ENCODE measurements at places on chromosomes 7 and 10.

DNA sequence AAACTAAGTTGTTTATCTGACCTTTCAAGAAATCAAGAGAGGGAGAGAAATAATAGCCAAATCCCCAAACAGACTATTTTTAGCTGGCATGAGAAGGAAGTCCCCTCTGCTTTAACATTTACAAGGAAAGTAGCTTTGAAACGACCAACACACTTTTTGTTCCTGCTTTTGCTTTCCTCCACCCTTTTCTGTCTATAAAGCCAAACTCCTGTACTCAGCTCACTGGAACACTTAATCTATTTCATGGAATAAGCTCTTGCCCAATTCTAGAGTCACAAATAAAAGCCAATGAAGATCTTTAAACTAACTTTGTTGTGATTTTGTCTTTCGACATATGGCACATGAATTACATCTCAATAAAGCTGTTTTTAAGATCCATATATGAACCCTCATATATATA lies 86.8 kb upstream of the CCDC71L start:
- DNase-seq: no peak

- no peak for DNase-seq
Observed at GRCh38 chr7:107122486-107122911, 46.3 kb upstream of the HBP1 start.

DNA sequence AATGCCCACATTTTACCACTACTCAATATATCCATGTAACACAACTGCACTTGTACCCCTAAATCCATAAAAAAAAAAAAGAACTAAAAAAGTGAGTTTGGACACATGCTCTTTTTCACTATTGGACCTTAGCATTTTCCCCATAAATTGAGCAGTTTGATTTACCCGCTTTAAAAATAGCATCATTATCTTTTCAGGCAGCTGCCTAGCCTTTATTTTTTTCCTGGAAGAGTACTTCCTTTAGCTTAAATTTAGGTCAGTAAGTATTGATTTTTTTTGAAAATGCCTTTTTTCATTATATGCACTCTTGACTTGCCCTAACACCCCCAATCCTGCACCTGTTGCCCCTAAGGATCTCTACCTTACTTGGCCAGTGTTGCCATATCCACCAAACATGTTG lies 5.3 kb upstream of the NT5C3A start:
- no peak for DNase-seq

DNA sequence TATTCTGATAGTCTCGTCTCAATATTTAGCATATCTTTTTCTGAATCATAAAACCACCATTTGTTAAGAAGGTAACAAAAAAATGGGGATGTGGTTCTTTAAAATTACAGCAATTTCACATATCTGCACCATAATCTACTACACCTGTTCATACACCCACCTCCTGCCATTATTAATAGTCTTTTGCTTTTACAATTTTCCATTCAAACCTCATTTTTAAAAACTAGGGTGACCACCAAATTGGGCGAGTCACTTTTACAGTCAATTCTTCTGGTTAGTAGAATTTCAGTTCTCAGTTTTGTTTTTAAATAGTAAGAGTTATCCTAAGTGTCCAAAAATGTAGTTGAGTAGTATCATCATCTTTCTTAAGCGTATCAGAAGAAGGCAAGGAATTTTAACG lies 48.4 kb upstream of the GSAP start:
- no peak for DNase-seq

- no peak for DNase-seq
Observed at GRCh38 chr7:94395141-94396036, 694 bp downstream of the COL1A2 start.

- no peak for DNase-seq
Observed at GRCh38 chr10:44060221-44060620, 324.7 kb downstream of the CXCL12 start.

GRCh38 chr10:122461367-122461728 lies at the start of gene HTRA1:
Gene HTRA1, plus strand, starts transcription at chr10:122461553. Its CDS starts 100 bp downstream, at chr10:122461653.
- no peak for DNase-seq

- no peak for DNase-seq
Observed at GRCh38 chr10:107847620-107848019, 683.1 kb upstream of the SORCS1 start.

GRCh38 chr7:98686466-98687080 lies 69.5 kb downstream of the NPTX2 start:
- DNase-seq: no peak

GRCh38 chr7:50273870-50274269 lies 30.6 kb upstream of the IKZF1 start:
- no peak for DNase-seq

GRCh38 chr10:74307061-74307651 lies 156.1 kb downstream of the ADK start:
- DNase-seq: no peak

DNA sequence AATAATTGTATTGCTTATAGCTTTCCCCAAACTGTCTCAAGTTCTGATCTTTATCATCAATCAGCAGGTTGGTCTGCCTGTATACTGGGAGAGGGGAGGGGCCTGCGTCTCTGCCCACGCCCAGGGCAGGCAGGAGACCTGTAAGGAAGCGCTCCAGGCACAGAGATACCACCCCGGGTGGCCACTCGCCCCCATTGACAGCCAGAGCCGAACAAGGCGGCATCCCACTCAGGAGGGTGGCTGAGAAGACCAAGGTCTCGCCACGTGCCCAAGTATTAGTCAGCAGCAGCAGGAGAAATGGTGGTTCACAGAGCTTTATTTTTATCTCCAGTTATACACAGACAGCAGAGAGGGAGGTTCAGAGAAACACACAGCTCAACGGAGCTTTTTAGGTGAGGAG lies 7.2 kb downstream of the STK32C start:
- no peak for DNase-seq

DNA sequence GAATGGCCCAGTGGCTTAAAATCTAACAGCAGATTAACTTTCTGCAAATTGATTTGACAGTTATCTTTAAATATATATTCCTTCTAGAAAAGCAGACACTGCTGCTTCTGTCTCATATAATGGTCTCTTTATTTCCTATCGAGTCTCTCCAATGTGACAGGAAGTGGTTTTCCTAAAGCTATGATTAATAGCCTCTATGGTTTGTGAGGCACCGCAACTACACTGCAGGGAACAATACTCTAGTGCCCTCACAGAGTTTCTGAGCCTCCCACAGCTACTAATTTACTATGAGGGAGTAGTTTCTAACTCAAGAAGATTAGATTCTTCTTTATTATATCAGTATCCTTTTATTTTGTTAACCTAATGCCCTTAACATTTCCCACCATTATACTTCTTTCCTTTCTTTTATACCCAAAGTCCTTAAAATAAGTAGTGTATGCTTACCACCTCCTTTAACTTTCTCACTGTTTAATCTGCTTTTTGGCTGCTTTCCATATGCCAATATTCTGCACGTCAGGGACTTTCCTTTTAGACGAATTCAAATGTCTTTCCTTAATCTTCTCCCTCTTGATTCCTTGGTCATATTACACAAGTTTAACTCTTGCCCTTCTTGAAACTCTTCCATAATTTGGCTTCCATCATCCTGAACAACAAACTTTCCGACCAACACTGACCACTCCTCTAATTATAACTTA lies 23.8 kb upstream of the AHR start:
- peak; percentile 5 for DNase-seq

DNA sequence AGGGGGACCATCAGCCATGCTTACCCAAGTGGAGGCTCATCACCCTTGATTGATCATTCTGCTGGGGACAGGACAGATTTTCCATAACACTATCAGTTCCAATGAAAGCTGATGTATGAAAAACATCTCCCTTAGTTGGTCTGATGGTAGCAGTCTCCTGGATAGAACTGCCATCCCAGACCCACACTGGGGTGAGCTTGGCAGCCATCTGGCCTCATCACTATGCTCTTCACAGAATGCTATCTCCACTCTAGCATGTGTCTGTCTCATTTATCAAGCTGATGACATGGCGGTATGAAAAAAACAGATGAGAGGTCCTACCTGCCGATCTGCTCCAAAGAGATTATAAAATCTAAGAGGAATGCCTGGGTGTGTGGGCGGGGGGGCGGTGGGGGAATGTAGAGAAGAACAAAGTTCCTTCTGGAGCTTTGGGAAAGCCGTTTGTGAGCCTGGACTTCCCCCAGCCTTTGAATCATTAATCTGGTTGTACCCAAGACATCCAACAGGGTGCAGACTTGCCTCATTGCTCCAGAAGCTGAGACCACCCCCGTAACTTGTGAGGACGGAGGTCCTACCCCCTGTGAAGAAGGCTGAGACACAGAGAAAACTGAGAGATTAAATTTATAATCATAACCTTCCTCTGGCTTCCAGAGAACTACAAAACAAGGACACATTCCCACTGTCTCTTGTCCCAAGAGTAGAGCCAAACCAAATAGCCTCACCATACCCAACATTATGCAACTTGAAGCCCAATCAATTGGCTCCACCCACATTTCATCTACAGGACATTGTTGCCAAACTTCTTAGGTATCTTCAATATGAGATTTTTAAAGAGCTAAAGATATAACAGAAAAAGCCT lies 340.8 kb downstream of the KCNMA1 start:
- no peak for DNase-seq

- DNase-seq: no peak
Observed at GRCh38 chr7:43148161-43148731, 35.8 kb downstream of the HECW1 start.

DNA sequence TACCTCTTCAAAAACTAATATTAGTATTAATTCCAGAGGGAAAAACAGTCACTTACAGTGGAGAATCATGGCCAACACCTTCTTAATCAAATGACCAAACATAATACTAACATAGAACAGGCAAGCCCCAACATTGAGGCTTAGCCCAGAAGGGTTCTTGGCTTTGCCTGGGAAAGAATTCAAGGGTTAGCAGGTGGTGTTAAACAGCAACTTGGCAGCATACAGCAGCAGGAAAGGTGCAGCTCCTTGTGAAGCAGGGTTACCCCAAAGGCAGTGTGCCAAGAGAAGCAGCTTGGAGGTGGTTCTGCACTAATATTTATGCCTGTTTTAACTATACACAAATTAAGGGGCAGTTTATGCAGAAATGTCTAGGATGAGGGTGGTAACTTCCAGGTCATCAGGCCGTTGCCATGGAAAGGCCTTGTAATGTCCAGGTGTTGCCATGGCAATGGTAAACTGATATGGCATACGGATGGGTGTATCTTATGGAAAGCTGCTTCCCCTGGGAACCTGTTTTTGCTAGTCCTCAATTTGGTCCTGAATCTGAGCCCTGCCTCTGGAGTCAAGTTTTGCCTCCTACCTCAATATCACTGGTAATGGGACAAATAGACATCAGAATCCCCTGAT lies 27.2 kb upstream of the BEND7 start:
- no peak for DNase-seq

- no peak for DNase-seq
Observed at GRCh38 chr7:112071856-112072255, 134.3 kb downstream of the DOCK4 start.

DNA sequence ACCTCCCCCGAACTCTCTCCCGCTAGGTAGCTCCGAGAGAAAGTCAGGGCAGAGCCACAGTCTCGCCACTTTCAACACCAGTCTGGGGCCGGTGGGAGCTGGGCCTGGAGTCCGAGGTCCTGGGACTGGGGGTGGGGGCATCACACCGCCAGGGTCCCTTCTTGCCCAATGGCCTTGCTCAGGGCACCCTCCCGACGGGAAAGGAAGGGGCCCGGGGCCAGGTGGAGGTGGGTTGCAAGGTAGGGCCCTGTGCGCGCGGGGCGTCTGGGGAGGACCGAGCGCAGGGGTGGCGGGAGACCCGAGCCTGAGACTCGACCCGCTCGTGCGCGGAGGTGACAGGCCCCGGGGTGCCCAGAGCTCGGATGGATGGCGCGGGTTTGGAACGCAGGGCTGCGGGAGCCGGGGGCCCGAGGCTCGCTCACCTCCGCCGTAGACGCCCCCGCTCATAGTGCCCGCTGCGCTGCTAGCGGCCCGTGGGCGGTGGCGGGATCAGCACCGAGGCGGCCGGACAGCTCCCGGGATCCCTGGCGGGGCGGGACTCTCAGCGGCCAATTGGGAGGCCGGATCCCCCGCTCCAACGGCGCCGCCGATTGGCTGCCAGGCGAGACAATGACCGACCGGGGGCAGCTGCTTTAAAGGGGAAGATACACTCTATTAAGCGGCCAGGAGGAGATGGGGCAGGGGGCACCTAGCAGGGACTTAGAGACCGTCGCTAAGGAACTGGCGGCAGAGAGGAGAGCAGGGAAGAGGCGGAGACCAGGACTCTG lies at the start of gene ACTL6B:
ACTL6B (minus strand) TSS at position 541 of the 767 bp plus-strand sequence; CDS start at position 447, 94 bp downstream.
- DNase-seq: peak; percentile 57

GRCh38 chr7:85153715-85154114 lies 33.1 kb downstream of the SEMA3D start:
- DNase-seq: no peak

- DNase-seq: no peak
Observed at GRCh38 chr7:43639858-43640491, 57.1 kb downstream of the STK17A start.

DNA sequence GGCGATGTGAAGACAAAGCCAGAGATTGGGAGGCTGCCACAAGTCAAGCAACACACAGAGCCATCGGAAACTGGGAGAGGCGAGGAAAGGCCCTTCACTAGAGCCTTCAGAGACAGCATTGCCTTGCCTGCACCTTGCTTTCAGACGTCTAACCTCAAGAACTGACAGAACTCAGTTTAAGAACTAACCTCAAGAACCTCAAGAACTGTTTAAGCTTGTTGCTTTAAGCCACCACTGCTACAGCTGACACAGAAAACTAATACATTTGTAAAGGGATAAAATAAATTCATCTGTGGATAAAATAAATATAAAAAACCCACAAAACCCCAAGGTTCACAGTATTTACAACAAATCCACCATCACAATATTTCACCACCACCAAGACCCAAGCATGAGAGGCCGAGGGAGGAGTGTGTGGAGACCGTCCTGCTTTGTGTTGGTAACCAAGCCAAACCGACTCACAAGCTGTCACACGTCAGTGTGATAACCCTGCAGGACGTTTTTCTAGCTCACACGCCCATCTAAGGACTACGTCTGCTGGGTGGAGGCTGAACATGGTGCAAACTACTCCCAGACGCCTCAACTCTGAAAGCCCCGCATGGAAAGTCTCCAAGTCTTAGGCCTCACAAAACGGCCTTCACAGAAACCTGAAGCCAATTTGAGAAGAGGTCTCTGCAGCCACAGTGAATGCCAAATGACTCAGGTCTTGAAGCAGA lies 116.8 kb downstream of the ABLIM1 start:
- peak; percentile 70 for DNase-seq

All from stimulated activated CD4-positive, alpha-beta T cell treated with anti-CD3 and anti-CD28 coated beads, Interleukin-15, amount 100 ng/mL, for 48 hours (primary cell).